ENCODE measurements at places on chromosomes 1 and 21. TPM values are rescaled to one million over a fixed set of nuclear protein-coding genes. Genes with fewer than 3 reads are reported as not detected.

Gene LHX8
- total RNA-seq: 20.5 TPM

- H3K4me3 ChIP-seq: no peak overlapping the region
- no peak overlapping the region for H3K27ac ChIP-seq
- H3K4me1 ChIP-seq: peaks cover 19% of the 10 kb centered on the region
- H3K36me3 ChIP-seq: no peaks in the 10 kb centered on the region
- no peak for DNase-seq
Measured at GRCh38 chr1:40014253-40014706, 26.2 kb upstream of the CAP1 start.

DNA sequence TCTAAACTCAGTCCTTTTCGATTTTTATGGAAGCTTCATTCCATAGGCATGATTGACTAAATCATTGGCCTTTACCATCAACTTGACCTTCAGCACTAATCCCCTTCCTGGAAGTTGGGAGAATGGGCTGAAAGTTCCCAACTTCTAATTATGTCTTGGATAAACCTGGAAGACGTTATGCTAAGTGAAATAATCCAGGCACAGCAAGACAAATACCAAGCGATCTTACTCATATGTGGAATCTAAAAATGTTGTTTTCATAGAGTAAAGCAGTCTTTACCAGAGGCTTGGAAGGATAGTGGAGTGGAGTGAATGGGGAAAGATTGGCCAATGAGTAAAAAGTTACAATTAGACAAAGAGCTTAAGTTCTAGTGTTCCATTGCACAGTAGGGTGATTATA is 1453.2 kb downstream of the PLA2G4A start:
- H3K36me3 ChIP-seq: no peaks in the 10 kb centered on the region
- no peak for DNase-seq
- no peaks in the 10 kb centered on the region for H3K4me1 ChIP-seq
- H3K27ac ChIP-seq: no peak overlapping the region
- H3K4me3 ChIP-seq: no peak overlapping the region

- DNase-seq: no peak
- no peaks in the 10 kb centered on the region for H3K4me1 ChIP-seq
- no peaks in the 10 kb centered on the region for H3K27me3 ChIP-seq
- no peak overlapping the region for H3K27ac ChIP-seq
- H3K36me3 ChIP-seq: no peaks in the 10 kb centered on the region
Measured at GRCh38 chr1:67916140-67916886, 83.0 kb upstream of the GNG12 start.

GRCh38 chr1:203408486-203409481 is 57.9 kb upstream of the FMOD start:
- no peaks in the 10 kb centered on the region for H3K27me3 ChIP-seq
- peaks cover 10% of the 10 kb centered on the region for H3K4me1 ChIP-seq
- DNase-seq: peak; percentile 63
- no peak overlapping the region for H3K4me3 ChIP-seq

DNA sequence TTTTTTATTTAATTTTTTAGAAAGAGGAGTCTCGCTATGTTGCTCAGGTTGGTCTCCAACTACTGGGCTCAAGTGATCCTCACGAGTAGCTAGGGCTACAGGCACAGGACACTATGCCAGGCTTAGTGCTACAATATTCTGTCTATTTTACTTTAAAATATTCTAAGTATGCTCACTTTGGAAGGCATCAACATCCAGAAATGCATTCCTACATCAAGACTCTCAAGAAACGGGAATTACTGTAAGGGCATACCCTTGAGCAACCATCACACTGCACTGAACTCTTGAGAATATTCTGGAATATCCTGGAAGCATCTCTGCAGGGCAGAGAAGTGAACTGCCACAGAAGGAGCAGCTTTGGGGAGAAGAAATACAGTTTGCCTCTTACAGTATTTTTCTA is 565 bp upstream of the DMRTB1 start:
- DNase-seq: no peak
- no peak overlapping the region for H3K4me3 ChIP-seq
- H3K36me3 ChIP-seq: no peaks in the 10 kb centered on the region

- H3K36me3 ChIP-seq: no peaks in the 10 kb centered on the region
- peaks cover 15% of the 10 kb centered on the region for H3K4me1 ChIP-seq
- H3K4me3 ChIP-seq: no peak overlapping the region
- DNase-seq: peak; percentile 73
- H3K27me3 ChIP-seq: no peaks in the 10 kb centered on the region
Measured at GRCh38 chr21:36627242-36627641, 71.7 kb upstream of the SIM2 start.

- H3K4me3 ChIP-seq: no peak overlapping the region
- H3K4me1 ChIP-seq: peaks cover 3% of the 10 kb centered on the region
Measured at GRCh38 chr1:103274886-103275285, 166.6 kb upstream of the COL11A1 start.

Data from SJSA1 (cell line).